ENCODE measurements at places on chromosomes 7 and 10.

- DNase-seq: no peak
Observed at GRCh38 chr7:49014870-49015269, 90.5 kb downstream of the CDC14C start.

DNA sequence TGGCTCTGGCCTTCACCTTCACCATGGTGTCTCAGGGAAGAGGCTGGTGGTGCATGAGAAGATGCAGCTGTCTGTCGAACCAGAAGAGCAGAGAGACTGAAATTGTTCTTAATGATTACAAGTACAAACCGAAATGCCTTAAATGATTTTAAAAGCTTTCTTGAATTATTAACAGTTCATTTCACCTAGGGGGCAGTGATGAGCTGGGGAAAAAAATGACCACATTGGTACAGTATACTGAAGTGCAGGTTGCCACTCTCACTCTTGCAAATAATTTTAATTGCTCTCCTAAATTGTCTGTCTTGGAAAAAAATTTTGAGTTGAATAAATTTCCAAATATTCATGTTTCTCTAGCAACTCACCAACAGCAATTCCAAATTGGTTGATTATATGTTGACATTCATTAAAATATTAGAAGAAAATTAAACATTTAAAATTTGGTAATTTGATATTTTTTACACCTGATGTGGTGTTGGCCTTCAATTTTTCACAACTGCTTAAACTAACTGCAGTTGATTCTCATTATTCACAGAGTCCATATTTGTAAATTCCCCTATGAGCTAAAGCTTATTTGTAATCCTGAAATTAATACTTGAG is 692.6 kb downstream of the ZWINT start:
- no peak for DNase-seq

- DNase-seq: no peak
Observed at GRCh38 chr7:151381348-151382078, 28.3 kb downstream of the WDR86 start.

DNA sequence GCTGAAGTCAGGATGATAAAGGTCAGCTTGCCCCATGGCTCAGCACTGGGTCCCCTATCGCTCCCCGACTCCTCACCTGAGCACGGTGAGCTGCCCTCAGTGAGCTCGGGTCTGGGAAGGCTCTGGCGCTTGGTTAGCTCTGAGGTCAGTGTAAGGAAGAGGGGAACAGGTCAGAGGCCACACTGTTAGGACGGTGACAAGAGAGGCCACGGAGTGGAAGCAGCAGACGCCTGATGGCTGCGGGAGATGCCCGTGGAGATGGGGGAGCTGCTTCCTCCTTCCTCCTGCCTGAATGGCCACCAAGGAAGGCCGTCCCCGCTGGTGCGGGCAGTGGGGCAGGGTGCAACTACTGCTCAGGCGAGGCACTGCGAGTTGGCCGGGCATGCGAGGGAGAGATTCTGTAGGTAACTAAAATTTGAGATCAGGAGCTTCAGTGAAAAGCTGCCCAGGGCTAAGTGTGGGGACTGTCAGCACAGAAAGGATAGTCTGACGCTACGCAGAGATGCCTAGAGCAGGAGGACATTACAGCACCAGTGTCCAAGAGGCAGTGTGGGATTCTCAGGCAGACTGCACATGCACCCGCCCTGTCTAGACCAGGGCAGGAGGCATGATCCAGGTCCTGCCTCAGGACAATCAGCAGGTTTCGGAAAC is 231.3 kb upstream of the GRB10 start:
- no peak for DNase-seq

DNA sequence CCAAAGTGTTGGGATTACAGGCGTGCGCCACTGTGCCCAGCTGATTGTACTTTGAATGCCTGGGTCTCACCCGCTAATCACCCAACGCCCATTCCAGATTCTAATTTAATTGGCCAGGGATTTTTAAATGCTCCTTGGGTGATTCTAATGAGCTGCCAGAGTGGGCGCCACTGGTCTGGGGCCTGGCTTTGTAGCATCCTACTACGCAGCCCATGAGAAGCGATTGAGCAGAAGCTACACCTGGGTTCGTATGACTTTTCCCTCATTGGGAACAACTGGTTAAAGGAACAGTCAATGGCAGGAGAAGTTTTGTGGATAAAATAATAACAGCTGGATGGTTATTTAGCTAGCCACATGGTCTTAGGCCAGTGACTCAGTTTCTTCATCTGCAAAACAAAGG is 108.0 kb downstream of the SPAG6 start:
- DNase-seq: no peak

- peak; percentile 61 for DNase-seq
Observed at GRCh38 chr7:151245360-151246101, 3.0 kb downstream of the SMARCD3 start.

DNA sequence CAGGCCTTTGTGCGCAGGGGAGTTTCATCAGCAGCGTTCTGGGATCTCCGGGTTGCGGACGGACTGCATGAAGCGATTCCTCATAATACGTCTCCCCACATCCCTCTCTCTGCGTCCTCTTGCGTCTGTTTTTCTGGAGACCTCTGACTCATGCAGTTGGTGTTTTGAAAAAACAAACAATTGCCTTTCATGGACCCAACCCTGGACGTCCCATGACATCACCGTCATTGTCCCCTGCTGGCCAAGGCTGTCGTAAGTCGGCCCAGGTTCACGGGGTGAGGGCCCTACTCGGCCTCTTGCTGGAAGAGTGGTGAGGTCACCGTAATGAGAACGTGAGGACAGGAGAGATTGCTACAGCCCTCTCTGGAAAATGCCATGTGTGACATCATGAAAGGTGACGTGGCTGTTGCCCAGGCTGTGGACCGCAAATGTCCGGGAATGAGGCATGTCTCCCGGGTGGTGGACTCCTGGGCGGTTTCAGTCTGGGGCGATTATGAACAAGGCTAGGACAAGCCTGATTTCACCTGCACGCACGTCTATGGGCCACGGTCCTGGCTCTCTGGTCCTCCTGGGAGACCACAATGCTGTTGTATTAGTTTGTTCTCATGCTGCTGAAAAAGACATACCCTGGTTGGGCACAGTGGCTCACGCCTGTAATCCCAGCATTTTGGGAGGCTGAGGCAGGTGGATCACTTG is 9.8 kb upstream of the MAFK start:
- no peak for DNase-seq

GRCh38 chr10:128373831-128374230 is 247.6 kb upstream of the MKI67 start:
- DNase-seq: no peak

DNA sequence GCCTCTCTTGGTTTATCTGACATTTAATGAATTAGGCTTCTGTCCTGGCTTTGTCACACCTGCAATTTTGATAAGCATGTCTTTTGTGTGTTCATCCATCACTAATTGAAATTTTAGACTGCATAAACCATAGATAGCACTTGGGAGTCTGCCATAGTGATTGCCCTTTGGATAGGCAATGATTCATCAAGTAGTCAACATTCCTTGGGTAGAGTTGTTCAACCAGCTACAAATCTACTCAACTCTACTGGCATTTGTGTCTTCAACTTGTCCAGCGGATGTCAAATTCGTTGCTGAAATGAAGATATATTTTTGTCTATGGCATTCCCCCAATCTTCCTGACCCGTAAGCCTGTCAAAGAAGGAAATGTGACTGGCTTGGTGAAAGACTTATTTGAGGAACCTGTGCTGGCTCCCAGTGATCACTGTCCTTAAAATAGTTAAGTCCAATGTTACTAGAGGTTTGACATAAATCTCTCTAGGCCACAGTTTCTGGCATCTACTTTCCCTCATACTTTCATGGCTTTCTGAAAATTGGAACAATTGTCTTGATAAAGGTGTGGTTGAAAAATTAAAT is 33.7 kb upstream of the CREB5 start:
- no peak for DNase-seq

DNA sequence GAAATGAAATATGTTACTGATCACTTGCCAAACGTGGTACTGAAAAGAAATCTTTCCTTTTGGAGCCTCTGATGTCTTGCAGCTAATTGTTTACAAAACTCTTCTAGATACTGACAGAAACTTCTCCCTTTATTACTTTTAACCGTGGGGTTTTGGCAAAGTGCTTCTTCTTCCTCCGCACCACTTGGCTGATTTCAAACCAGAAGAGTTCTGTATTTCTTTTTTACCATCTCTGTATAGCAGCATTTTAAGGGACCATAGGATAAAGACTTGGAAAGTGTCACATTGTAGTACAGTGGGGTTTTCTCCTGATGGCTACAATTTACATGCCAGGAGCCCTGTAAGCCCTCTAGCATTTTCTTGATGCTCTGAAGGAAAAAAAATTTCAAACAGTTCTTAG is 21.9 kb upstream of the CREB5 start:
- DNase-seq: no peak

DNA sequence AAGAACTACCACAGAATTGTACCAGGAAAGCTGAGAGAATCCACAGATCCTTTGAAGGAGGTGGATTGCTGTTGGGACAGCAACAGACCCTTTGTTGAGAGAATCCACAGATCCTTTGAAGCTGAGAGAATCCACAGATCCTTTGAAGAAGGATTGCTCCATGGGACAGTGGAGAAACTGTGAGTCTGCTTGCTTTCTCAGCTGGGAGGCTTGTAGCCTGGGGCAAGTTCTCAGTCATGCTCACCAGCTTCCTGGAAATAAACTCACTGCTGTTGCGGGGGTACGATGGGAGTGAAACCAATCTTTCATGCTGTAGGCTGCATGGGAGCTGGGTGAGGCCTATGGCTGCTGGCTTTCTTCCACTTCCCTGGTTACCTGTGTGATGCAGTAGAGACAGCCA is 106.3 kb downstream of the C7orf25 start:
- no peak for DNase-seq

DNA sequence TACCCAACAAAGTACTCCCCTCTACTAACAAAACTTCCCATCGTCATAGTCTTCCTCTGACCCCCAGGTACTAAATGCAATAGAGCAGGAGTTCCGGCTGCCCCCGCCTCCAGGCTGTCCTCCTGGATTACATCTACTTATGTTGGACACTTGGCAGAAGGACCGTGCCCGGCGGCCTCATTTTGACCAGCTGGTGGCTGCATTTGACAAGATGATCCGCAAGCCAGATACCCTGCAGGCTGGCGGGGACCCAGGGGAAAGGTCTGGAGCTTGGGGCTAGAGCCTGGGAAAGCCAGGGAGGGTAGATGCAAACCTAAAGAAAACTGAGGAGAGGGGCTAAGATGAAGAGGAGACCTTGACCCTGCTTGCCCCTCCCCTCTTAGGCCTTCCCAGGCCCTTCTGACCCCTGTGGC is 15.3 kb downstream of the EPHB6 start:
- no peak for DNase-seq

Data from glutamatergic neuron (in vitro differentiated cells).